Cerebellar cortex (tissue), 1 donor: ENCODE measurements at places on chromosomes 6 and 20.

DNA sequence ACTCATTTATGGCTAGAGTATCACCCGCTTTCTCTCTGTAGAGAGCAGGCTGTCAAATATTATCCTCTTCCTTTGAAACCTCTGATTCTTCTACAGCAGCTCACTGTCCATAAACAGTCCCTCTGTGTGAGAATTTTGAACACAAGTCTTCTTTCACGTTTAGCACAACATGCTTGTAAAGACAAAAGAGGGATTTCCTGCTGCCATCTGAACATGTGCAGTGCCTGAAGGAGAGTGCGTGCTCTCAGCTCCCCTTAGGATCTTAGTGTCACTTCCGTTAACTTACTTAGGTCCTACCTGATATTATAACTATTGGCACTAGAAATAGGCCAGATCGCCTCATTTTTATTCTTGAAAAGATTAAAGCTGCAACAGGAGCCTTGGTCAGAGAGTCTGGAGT is 50.9 kb downstream of the FNDC1 start:
- no peak for DNase-seq

GRCh38 chr20:58195047-58195446 is 33.4 kb downstream of the ANKRD60 start:
- DNase-seq, result no peak

DNA sequence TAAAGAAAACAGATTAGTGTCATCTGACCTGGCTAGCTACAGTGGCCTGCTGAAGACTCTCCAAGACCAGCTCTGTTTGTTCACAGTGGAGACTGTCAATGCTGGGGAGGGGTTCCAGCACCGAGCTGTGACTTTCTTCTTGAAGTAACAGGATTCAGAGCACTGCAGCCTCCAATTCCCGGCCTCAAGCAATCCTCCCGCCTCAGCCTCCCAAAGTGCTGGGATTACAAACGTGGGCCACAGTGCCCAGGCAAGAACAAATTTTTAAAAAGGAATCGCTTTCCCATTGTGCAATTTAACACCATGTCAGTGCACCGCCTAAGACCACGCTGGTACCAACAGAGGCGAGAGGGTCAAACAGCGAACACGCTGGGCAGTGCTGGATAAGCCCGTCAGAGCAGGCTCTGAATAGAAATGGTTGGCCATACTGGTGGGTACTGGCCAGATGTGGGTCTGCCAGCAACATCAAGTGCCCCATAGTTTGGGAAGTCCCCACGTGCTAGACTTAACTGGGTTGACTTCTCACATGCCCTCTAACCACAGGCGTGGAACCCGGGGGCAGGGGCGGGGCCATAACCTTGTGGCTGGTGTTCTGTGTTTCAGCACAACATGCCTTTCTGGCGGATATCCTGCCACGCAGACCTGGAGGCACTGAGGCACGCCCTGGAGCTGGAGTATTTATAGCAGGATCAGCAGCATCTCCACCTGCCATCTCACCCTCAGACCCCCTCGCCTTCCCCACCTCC is 168.9 kb downstream of the ZMYND8 start:
- DNase-seq, result no peak

DNA sequence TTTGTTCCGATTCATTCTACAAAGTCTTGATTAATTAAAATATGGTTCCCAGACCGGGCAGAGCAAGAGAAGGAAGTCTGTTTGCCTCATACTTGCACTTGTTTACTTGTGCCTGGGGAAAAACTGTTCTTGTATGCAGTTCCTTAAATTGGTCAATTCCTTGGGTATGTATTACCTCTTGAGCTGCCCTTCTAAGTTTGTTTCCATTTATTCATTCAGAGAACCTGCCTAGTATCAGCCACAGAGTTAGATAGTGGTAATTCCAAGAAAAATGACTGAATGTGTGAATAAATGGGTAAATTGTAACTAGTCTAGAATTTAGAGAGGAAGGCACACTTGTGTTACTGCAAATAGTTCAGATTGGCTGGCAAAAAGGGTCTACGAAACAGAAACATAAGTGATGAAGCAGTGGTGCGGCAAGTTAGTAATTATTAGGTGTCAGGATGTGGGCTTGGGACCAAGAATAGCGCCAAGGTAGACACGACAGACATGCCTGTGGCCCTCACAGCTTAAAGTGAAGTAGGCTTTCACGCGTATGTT is 525 bp upstream of the MAK start:
- DNase-seq, result no peak

GRCh38 chr6:110876170-110876773 is 1.7 kb downstream of the AMD1 start:
- peak; percentile 89 for DNase-seq

DNA sequence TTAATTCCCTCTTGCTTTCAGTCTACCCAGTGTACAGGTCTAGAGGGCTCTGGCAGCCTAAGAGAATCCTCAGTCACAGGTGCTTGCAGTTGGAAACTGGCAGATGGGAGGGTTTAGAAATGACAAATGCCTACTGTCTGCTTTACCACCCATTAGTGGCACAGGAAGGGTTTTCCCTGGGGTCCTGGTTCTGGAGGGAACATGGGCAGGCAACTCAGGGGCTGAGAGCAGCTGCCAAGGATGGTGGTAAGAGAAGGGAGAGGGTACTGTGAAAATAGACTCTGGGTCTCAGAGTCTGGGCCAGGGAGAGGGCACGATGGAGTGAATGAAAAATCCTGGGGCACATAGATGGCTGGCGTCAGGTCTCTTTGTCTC is 103.5 kb downstream of the TCP11 start:
- no peak for DNase-seq
